Suprapubic skin (tissue), 4 donors: ENCODE measurements at places on chromosomes 2 and 18.
A peak's percentile ranks its signal among the peaks of the same experiment; 100 is the strongest.

- H3K27me3 ChIP-seq = no peaks in the 10 kb centered on the region
- H3K36me3 ChIP-seq = peaks cover 32% of the 10 kb centered on the region
- H3K4me1 ChIP-seq = no peaks in the 10 kb centered on the region
- no peak for DNase-seq
- no peak overlapping the region for H3K4me3 ChIP-seq
These were observed 42.7 kb upstream of the ALPP start for GRCh38 chr2:232335859-232336215.

DNA sequence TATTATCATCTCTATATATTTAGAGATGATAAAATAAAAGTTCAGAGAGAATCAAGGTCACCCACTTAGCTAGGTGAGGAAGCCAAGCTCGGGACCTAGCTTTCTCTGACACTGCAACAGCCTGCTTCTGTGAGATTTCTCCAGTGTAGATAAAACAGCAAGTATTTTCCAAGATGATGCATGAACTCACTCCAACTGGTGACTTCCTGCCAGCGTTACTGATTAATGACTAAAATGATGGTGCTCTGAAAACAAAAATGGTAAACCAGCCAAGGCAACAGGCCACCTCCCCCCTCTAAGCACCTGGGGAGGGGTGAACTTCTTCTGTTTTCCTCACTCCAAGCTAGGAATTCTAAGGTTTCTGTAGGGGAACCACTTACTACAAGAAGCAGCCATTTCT lies 510.2 kb upstream of the ID2 start:
- H3K27me3 ChIP-seq = no peaks in the 10 kb centered on the region
- no peak overlapping the region for H3K27ac ChIP-seq
- DNase-seq = no peak

DNA sequence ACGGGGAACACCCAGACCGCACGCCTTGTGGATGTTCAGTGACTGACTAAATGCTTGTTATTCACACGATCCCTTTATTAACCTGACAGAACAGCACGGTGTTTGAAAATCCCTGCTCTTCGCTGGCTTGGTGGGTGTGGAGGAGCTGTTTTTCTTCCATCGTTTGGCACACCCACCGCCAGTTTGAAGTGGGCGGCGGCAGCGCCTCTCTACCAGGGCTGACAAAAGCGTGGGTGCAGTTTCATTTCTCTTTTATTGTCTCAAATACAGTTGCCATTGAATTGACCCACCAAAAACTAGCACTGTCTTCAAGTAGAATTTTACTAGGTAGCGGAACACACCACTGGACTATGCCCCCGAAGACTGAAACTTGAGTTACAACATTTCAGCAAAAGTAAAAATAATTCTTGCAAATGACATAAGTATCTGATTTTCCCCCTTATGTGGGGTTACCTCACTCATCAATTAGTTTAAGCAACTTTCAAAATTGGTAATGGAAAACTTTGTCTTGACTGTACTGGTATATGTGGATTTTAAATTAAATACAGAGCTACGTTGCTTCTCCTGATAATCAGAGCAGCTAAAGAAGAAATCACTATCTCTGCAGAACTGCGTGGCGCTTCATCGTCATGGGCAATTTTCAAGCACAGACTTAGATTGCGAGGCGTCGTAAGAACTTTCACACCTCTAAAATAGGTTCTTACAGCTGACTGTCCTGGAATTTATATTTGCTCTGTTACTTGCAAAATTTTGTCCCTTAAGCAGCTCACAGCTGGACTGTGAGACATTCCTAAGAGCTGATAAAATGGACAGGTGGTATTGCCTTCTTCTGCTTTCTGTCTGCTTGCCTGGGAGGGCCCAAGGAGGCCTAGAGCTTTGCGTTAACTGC lies 60.9 kb downstream of the LDLRAD4 start:
- H3K27ac ChIP-seq = no peak overlapping the region
- no peak overlapping the region for H3K4me3 ChIP-seq
- H3K4me1 ChIP-seq = no peaks in the 10 kb centered on the region
- DNase-seq = no peak
- no peaks in the 10 kb centered on the region for H3K36me3 ChIP-seq

- H3K27me3 ChIP-seq = no peaks in the 10 kb centered on the region
- no peak overlapping the region for H3K27ac ChIP-seq
- H3K36me3 ChIP-seq = no peaks in the 10 kb centered on the region
- H3K4me3 ChIP-seq = no peak overlapping the region
- H3K4me1 ChIP-seq = peaks cover 10% of the 10 kb centered on the region
These were observed 117.5 kb upstream of the ZNF521 start for GRCh38 chr18:25469489-25469888.

GRCh38 chr2:104969564-104969963 lies 68.3 kb upstream of the MRPS9 start:
- H3K27me3 ChIP-seq = no peaks in the 10 kb centered on the region
- DNase-seq = no peak
- no peaks in the 10 kb centered on the region for H3K36me3 ChIP-seq

DNA sequence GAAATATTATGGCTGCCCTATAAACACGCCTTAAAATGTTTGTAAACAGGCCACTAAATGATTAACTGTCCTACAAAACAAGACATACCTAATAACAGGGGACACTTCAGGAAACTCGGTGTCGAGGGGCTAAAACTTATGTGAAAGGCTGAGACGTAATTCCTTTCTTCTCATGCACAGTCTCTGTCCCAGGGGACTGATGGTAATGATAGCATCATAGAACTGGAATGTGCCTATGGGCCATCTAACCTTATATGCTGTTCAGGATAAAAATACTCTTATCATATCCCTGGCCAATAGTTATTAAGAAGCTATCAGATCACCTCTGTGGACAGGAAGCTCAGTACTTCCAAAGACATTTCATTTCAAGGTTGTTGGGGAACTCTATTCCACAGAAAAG lies 252.6 kb upstream of the RASGRP3 start:
- no peaks in the 10 kb centered on the region for H3K27me3 ChIP-seq
- H3K27ac ChIP-seq = no peak overlapping the region
- peaks cover 10% of the 10 kb centered on the region for H3K4me1 ChIP-seq

DNA sequence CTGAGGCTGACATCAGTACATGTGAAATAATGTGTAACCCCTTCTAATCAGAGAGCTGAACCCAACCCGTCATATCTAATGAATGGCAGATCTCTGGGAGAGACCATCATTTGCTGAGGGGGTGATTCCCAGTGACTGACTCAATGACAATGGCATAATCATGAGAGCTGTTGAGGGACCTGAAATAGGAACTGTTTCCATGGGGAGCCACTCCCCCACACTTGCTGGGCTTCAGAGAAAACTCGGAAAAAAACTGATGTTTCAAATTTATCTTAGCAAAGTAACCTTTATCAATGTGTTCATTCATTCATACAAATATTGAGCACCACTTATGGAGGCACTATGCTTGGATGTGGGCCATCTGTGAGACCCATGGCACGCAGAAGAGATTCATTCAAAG lies 93.4 kb upstream of the ZBTB14 start:
- no peaks in the 10 kb centered on the region for H3K4me1 ChIP-seq
- no peaks in the 10 kb centered on the region for H3K36me3 ChIP-seq
- no peak overlapping the region for H3K27ac ChIP-seq
- DNase-seq = no peak

DNA sequence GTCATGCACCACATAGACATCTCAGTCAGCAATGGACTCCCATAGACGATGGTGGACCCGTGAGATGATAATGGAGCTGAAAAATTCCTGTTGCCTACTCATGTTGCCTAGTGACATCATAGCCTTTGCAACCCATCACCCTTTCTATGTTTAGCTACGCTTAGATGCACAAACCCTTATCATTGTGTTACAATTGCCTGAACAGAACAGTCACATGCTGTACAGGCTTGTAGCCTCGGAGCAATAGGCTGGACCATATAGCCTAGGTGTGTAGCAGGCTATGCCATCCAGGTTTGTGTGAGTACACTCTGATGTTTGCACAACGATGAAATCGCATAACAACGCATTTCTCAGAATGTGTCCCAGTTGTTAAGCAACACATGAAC lies 221.6 kb downstream of the ALPK2 start:
- H3K4me3 ChIP-seq = no peak overlapping the region
- H3K36me3 ChIP-seq = no peaks in the 10 kb centered on the region
- H3K4me1 ChIP-seq = no peaks in the 10 kb centered on the region
- no peak for DNase-seq

DNA sequence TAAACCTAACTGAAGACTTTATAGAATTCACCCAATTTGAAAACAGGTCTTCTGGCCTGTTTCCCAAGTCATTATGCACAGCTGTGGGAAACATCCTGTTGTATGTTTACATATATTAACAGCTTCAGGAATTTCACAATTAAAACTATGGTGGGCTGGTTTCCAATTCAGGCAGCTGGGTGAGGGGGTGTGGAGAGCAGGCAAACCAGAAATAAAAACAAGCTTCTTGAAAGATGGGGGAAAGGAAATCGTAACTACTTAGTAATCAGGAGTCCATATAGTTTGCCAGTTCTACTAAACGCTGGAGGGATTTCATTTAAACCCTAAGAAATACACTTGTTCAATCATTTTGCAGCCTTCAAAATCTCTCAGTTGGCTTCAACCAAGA lies 22.8 kb downstream of the ATP8B1 start:
- H3K36me3 ChIP-seq = no peaks in the 10 kb centered on the region
- H3K27ac ChIP-seq = peak overlapping the region; percentile 13
- peaks cover 32% of the 10 kb centered on the region for H3K4me1 ChIP-seq
- no peak for DNase-seq
- no peaks in the 10 kb centered on the region for H3K27me3 ChIP-seq
- H3K4me3 ChIP-seq = no peak overlapping the region

DNA sequence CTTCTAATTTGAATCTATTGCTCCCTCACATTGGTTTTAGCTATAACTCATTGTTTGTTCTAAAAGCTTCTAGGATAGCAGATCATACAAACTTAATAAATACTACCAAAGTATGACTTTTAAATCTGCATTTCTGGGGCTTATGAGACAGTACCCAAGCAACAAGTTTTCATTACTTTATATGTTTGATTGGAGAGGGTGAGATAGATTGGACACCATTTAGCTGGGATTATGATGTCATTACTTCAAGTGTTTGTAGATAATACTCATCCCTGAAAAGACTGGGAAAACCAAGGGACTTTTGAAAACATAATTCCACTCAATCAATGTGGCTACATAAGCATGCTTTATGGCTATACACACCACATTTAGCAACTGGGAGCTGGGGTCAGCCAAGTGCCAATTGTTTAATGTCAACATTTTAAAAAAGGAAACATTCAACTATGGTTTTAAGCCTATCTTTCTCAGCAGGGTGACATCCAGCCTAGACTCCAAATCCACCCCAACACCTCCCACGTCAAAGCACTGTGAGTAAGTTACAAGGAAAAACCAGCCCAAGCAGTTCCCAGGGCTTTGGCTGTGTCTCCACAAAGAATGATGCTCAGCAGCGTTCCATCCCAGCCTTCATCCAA lies 119.9 kb downstream of the ETAA1 start:
- H3K36me3 ChIP-seq = no peaks in the 10 kb centered on the region
- peaks cover 14% of the 10 kb centered on the region for H3K4me1 ChIP-seq
- H3K27ac ChIP-seq = no peak overlapping the region
- DNase-seq = no peak
- H3K27me3 ChIP-seq = no peaks in the 10 kb centered on the region

- no peak overlapping the region for H3K27ac ChIP-seq
- H3K36me3 ChIP-seq = no peaks in the 10 kb centered on the region
- no peak overlapping the region for H3K4me3 ChIP-seq
- no peaks in the 10 kb centered on the region for H3K27me3 ChIP-seq
- no peak for DNase-seq
These were observed 9.8 kb upstream of the LBH start for GRCh38 chr2:30221531-30221930.

DNA sequence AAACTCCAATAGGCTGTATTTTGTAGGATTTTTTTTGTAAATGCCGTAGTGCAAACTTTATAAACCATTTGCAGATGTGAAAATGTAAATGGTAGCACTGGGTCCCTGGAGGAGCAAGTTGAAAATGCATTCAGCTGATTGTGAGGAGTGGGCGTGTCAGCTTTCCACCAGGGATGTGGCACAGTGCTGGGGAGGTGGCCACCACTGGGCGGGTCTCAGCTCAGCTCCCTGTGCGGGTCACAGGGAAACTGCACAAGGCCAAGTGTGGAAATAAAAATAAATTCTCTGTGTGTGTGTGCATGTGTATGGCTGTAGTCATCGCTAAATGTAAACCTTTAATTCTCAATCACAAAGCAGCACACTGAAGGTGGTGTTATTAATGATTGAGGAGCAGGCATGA lies 137.2 kb upstream of the PXDN start:
- peaks cover 23% of the 10 kb centered on the region for H3K27me3 ChIP-seq
- no peak overlapping the region for H3K27ac ChIP-seq
- DNase-seq = no peak
- H3K4me3 ChIP-seq = no peak overlapping the region
- H3K4me1 ChIP-seq = no peaks in the 10 kb centered on the region
- no peaks in the 10 kb centered on the region for H3K36me3 ChIP-seq

DNA sequence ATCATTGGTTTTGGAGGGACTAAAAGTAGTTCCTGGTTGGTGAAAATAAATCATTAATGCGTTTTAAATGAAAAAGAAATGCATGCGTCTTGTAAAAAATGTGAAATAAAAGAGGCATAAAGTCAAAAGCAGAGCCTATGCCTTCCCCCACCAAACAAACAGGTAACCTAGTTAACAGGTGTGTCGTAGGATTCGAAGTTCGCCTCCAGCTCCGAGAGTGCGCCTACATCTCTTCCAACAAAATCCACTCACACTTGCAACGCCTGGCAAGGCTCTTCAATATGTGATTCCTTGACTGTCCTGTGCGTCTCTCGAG lies 677 bp upstream of the SMAD4 start:
- H3K27me3 ChIP-seq = no peaks in the 10 kb centered on the region
- peaks cover 49% of the 10 kb centered on the region for H3K4me1 ChIP-seq
- H3K27ac ChIP-seq = peak overlapping the region; percentile 100
- no peaks in the 10 kb centered on the region for H3K36me3 ChIP-seq
- peak overlapping the region; percentile 85 for H3K4me3 ChIP-seq

- no peak overlapping the region for H3K27ac ChIP-seq
- no peak overlapping the region for H3K4me3 ChIP-seq
- DNase-seq = no peak
- no peaks in the 10 kb centered on the region for H3K4me1 ChIP-seq
- H3K27me3 ChIP-seq = no peaks in the 10 kb centered on the region
- H3K36me3 ChIP-seq = no peaks in the 10 kb centered on the region
These were observed 388.4 kb downstream of the IRS1 start for GRCh38 chr2:226411205-226411604.

DNA sequence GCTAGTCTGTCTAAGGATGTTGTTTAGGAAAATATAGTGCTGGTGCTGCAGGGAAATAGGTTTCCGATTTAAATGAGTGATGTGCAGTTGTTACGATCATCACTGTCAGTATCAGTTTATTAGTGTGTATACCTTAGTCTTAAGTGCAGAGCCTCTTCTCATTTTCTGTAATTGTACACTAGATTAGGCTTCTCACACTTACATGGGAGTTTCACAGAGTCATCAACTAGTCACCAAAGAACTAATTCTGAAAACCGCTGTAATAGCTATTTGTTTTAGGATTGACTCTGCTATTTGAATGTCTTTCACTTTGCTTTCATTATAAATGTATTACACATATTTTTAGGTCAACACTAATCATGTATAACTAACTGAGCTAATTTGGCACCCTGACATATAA lies 99.8 kb upstream of the ZEB2 start:
- no peak for DNase-seq
- no peaks in the 10 kb centered on the region for H3K36me3 ChIP-seq
- H3K27me3 ChIP-seq = no peaks in the 10 kb centered on the region

- peaks cover 39% of the 10 kb centered on the region for H3K36me3 ChIP-seq
- H3K4me1 ChIP-seq = no peaks in the 10 kb centered on the region
- no peak overlapping the region for H3K27ac ChIP-seq
- H3K4me3 ChIP-seq = no peak overlapping the region
These were observed 56.5 kb downstream of the REV1 start for GRCh38 chr2:99433340-99433739.

GRCh38 chr2:201171259-201171814 lies 11.6 kb upstream of the CASP10 start:
- no peak overlapping the region for H3K27ac ChIP-seq
- DNase-seq = no peak
- no peaks in the 10 kb centered on the region for H3K27me3 ChIP-seq
- H3K36me3 ChIP-seq = peaks cover 16% of the 10 kb centered on the region
- no peak overlapping the region for H3K4me3 ChIP-seq
